ENCODE measurements at places on chromosomes 7 and 10.

- ATAC-seq = no peak
Observed at GRCh38 chr7:147861058-147861716, 729.4 kb upstream of the C7orf33 start.

DNA sequence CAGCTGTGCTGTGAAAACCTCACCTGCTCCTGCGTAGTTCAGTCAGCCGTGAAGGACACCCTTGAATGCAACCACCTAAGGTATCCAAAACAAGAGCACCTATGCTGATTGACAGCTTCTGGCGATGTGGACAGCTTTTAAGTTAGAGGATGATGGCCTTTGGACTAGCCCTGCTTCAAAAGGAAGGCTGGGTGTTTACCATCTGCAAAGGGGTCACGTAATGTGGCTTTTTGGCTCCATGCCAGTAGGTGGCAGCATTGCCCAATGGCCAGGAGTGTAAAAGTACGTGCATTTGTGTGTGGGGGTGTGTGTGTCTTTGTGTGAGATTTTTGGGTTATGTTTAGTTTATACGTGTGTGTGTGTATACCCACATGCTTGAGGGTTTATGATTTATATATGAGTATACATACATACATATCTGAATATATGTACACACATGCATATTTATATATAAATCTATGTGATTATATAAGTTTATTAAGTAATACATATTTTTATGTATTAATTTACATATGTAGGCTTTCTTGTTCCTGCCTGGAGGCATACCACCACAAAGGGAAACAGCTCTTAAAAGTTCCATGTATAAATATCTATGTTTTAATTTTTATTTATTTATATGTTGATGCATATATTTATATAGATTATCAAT is 236.3 kb upstream of the ANKRD30A start:
- ATAC-seq = no peak

- no peak for ATAC-seq
Observed at GRCh38 chr7:22397981-22398380, 41.0 kb upstream of the RAPGEF5 start.

- no peak for ATAC-seq
Observed at GRCh38 chr10:136465-136762, 1.2 kb downstream of the ZMYND11 start.

DNA sequence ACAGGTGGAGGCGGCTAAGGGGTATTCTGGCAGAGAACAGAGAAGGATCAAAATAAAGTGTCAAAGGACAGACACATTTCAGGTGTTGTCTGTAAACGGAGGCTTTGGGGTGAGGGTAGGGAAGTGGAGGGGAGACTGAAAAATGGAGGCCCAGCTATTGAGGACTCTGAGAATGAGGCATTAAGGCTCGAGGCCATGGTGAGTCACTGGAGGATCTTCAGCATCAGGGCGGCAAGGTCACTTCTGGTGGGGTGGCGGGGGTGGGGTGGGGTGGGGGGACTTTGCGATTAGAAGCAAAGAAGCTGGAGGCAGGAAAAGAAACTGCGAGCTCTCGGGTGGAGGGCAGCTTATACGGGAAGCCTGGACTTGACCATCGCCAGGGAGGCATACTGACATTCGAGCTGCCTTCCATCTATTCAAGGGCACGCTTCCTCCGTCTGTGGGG is 58.4 kb upstream of the PCGF5 start:
- ATAC-seq = no peak

GRCh38 chr7:27873981-27874957 is 134.3 kb downstream of the TAX1BP1 start:
- no peak for ATAC-seq

- no peak for ATAC-seq
Observed at GRCh38 chr7:81236560-81236959, 317.7 kb upstream of the SEMA3C start.

GRCh38 chr7:117143066-117143465 is 179.8 kb downstream of the WNT2 start:
- no peak for ATAC-seq

DNA sequence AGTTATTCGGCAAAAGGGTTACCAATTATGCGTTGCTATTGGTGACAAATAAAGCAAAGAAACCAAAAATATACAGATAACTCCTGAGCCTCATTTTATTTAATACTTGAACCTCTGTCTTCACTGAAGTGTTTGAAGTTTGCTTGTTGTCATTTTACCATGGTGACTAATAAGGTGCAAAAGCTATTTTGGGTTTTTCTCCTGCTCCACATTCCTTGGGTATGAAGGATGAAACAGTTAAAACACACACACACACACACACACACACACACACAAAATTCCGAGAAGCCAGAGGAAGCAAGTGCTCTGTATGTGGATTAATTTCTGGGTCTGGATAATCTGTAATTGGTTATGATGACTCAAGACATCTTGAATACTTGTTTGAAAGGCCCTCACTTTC is 246.5 kb downstream of the COBL start:
- ATAC-seq = no peak

DNA sequence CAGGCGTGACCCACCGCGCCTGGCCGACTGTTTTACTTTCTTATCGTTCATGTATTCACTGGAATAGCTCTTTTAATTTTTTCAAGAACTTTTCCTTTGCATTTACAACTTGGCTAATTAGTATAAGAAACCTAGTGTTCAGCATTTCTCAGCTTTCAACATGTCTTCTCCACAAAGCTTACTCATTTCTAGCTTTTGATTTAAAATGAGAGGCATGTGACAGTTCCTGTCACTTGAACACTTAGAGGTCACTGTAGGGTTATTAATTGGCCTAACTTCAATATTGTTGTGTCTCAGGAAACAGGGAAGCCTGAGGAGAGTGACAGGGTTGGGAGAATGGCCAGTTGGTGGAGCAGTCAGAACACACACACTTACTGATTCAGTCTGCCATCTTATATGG is 125.1 kb upstream of the GPR22 start:
- ATAC-seq = no peak

DNA sequence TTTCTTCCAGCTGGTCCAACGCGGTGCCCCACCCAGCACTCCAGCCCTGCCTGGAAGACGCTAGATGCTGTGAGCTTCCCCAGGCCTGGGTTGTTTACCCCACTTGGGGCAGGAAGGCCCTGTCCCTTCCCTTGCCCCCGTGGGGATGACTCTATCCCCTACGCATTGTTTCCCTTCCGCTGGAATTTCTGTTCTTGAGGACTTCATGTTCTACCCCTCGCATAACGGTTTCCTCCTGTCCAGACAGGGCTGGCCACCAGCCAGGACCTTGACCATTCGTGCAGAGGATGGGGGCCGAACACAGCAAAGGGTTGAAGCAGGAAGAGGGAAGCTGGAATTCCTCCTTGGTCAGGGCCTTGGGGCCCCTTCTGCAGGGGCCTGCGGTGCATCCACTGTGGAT is 14.7 kb upstream of the SERPINE1 start:
- no peak for ATAC-seq

GRCh38 chr10:28687683-28688001 is 10.3 kb downstream of the BAMBI start:
- no peak for ATAC-seq

DNA sequence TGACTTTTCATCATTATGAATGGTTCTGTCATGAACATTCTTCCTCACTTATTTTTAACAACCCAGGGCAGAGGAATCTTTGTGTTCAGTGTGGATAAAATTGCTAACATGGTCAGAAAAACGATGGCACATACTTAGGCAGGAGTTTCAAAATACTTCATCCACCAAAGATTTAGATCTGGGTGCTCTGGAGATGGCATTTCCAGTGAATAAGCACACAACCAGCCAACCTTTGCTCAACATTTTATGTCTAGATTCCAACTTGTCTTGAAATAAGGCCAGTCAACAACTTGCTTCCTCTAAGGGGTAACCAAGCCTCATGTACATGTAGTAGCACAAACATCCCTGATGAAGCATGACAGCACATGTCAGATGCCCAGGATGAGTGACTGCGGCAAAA is 33.4 kb upstream of the ADRB1 start:
- ATAC-seq = no peak

DNA sequence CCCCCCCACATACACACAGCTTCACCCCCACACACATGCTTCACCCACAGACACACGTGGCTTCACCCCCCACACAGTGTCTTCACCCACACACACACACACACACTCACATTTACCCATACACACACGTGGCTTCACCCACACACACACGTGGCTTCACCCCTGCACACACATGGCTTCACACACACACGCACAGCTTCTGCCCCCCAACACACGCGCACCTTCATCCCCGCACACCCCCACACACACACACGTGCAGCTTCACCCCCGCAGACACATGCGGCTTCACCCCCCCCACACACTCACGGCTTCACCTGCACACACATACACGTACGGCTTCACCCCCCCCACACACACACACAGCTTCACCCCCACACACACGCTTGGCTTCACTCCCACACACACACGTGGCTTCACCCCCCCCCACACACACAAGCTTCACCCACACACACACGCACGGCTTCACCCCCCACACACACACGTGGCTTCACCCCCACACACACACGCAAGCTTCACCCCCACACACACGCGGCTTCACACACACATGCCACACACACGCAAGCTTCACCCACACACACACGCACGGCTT is 82.4 kb downstream of the NKX6-2 start:
- no peak for ATAC-seq

DNA sequence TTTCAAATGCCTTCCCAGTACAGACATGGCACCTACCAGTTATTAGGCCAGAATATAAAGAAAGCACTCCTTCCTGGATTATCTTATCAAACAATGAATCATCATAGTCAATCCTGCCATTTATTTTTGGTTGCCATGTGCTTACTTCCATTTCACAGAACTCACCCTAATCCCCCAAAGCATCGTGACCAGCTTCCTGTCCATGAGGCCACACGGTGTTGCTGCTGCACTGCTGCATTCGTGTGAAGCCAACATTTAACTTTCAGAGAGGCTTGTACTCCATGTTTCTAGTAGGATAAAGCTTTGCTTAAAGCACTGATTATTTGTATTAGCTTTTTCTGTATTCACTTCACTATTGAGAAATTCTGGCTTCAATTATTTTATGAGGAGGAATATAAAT is 14.4 kb downstream of the COL28A1 start:
- no peak for ATAC-seq

- no peak for ATAC-seq
Observed at GRCh38 chr7:45962861-45963260, 41.8 kb upstream of the IGFBP3 start.

GRCh38 chr7:111009526-111010040 is 81.3 kb upstream of the LRRN3 start:
- no peak for ATAC-seq

DNA sequence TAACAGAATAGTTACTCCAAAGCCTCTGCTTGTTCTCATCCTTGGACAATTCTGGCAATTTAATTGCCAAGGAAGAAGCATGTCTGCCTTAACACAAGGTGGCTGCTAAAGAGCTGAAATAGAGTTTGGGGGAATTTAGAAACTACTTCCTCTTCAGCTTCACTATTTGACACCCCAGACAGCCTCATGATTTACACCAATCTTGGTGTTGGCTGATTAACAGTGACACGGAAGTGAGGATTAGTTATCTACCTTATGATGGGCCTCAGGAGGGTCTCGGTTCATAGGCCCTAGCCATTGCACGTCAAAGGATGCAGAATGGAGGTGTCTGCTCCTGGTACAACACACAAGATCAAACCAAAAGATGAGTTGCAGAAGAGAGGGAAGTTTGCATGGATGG is 102.4 kb downstream of the RELN start:
- no peak for ATAC-seq

- ATAC-seq = no peak
Observed at GRCh38 chr7:138665249-138665648, 35.9 kb downstream of the SVOPL start.

DNA sequence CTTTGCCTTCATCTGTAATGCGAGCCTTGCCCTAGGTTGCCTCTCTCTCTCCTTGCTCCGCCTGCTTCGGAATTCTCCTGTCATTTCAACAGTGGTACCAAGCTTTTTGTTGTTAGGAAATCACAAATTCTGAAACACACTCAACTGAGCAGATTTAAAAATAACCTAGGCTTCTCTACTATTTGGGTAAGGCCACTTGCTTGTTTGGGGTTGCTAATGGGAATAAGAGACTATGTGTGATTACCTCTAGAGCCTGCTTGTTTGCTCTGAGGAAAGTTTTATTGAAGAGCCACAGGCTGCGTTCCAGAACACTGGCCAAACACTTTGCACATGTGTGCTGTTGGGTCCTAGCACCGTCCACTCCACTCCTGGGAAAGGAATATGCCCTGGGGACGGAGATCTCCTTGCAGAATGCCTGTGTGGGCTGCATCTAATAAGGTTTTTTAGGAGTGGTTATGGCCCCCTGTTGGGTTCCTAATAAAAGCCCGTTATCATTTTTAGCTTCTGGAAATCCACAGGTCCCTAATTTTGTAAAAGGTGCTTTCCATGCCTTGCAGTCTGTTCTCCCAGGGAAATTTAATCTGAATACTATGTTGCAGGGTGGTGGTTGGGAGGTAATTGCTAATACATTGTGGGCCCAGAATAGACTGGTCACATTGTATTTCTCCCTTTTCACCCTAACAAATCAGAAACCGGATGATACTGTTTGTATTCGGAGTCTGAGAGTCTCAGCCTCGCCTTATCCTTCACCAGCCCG is 68.7 kb upstream of the KLF6 start:
- ATAC-seq = no peak

DNA sequence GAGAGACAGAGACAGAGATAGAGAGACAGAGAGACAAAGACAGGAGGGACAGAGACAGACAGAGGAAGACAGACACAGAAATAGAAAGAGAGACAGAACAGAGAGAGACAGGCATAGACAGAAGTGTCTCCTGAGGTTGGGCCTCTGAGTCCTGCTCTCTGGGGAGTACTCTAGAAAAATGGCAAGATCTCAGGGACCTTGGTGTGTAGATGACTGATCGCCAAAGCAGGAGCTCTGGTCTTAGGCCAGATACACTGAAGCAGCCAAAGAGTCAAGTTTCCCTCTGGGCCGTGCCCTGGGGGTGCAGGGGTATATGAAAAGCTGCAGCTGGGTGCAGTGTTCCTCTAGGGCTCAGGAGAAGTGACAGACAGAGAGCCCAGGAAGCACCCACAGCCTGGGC is 176.6 kb upstream of the TNS3 start:
- ATAC-seq = no peak

- no peak for ATAC-seq
Observed at GRCh38 chr7:13144673-13145072, 457.2 kb downstream of the ARL4A start.

- no peak for ATAC-seq
Observed at GRCh38 chr7:121774563-121774962, 98.4 kb upstream of the PTPRZ1 start.
